Stimulated activated CD8-positive, alpha-beta memory T cell treated with anti-CD3 and anti-CD28 coated beads, Interleukin-7, amount 100 ng/mL, for 48 hours (primary cell): ENCODE measurements at places on chromosomes 11 and 22.

GRCh38 chr22:34804604-34805003 lies 261.4 kb upstream of the ISX start:
- no peak for DNase-seq

DNA sequence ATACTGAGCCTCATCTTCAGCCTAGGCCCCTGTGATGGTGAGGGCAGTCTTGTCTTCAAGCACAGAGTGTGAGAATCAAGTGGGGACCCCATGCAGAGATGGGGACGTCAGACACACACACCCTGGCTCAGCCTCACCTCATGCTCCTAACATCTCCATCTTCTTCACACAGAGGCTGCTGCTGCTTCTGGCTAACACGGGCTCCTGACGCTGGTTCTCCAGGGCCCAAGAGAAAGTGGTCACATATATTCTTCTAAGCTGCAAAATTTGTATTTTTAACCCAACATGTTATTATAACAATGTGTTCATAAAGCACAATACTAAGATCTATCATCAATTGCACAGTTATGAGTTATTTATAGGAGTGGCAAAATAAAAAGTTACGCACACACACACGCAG lies 101.2 kb downstream of the VPREB1 start:
- DNase-seq = no peak

DNA sequence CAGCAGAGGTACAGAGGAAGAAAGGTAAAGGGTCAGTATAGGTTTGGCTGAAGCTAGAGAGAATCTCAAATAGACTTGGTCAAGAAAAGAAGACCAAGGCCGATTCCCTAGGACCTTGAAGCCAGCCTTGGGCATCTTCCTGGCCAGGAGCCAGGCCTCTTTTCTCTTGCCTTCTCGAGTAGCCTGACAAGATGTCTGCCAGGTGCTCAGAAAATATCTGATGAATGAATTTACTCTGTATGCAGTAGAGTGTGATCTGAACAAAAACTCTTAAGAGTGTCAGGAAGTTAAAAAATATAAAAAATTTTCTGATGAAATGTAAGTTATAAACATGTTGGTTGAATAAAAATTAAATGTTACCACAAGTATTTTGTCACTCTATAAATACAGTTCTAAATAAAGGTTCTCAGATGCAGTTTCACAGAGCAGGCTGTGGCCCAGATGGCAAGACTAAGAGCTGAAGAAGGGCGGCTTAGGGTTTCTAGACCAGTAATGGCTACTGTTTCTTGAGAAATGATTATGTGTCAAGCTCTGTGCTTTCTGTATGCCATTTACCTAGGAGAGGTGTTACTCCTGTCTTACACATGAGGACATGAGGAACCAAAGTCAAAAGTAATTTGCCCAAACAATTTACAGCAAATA lies 98.1 kb downstream of the ATXN10 start:
- DNase-seq = no peak

- DNase-seq = no peak
Measured at GRCh38 chr11:128262463-128263345, 324.7 kb downstream of the ETS1 start.

DNA sequence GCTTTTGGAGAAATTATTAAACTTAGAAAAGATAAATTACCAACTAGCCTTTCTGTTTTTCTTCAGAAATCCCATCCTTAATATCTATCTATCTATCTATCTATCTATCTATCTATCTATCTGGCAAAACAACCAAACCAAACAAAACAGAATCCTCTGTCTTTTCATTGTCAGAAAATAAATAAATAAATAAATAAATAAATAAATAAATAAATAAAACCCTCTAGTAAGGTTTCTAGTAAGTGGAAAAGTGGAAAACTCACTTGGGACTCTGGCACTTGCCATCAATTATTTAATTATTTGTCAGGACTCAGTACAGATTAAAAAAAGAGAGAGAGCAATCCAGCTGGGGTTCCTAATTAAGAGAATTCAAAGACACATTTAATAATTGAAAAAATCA lies 556.2 kb upstream of the CHORDC1 start:
- DNase-seq = no peak

DNA sequence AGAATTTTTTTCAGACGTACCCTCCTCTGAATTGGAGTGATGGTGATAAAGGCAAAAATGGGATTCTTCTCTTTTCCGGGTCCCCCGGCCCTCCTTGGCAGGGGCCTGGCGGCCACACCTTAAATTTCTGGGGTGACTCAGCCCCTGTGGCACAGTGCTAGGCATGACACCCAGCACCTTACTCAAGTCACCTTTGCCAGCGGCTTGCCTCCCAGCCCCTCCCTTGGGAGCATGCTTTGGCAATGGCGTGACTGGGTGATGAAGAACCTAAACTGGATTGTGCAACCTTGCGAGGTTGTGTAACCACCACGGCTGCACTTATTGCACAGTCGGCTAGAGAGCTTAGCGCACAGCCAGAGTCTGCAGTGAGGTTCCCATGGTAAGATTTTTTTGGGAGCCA lies 16.2 kb upstream of the LDLRAD3 start:
- no peak for DNase-seq
